ENCODE measurements at places on chromosomes 6 and 20.
A peak's percentile ranks its signal among the peaks of the same experiment; 100 is the strongest.

DNA sequence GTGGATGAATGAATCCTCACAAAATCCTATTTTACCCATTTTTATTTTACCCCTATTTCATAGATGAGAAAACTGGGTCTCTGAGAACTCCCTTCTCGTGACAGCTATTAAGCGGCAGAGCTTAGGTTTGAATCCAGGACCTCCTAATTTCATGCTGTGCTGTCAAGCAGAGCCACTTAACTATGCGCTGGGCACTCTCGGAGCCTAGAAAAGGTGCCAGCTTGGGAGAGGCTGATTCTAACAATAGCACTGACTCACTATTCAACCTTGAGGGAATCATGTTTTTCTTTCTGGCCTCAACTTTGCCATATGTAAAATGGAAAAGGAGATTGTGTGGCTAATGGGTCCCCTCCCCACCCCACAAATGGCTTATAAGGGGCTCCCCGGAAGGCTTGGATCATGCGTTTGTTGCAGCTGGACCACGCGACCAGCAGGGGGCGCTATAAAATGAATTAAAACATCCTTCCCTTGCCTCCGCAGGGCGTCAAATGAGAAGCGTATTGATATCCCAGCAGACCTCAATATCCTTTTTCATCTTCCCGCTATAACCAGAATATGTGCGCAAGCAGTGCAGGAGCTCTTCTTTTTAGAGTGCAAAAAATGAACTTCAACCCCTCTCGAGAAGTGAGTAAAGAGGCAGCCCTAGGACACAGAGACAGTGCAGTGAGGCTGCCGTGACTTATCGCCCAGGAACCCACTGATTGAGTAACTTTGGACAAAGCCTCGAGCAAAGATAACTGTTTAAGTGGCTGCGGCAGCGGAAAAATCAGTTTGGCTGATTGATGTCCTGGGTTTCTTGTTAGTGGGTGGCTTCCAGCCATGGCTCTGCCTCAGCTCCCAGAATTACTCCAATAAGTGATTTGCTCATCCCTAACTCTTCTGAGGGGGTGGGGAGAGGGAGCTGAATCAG, 12.8 kb upstream of the PDYN start:
- peak; percentile 34 for DNase-seq

DNA sequence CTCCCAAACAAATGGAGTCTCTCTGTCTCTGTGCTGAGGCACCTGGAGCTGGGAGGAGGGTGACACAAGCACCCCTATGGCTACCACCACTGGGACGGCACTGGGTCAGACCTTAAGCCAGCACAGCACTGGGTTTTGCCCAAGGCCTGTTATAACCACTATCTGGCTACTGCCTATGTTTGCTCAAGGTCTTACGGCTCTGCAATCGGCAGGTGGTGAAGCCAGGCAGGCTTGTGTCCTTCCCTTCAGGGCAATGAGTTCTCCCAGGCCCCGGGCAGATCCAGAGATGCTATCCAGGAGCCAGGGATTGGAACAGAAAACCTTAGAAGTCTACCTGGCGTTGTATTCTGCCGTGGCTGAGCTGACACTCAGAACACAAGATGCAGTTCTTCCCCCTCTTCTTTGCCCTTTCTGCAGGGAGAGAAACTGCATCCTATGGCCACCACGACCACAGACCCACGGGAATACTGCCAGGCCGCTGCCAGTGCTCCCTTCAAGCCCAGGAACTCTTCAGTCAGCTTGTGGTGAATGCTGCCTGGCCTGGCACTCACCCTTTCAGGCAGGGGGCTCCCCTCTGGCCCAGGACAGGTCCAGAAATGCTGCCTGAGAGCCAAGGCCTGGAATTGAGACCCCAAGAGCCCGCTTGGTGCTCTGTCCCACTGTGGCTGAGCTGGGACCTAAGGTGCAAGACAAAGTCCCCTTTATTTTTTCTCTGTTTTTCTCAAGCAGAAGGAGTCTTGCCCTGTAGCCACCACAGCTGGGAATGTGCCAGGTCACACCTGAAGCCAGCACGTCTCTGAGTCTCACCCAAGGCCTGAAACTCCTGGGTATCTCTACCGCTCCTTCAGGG, 67.0 kb upstream of the FRMD1 start:
- DNase-seq = no peak

- DNase-seq = no peak
These were observed 111.3 kb downstream of the TMEM170B start for GRCh38 chr6:11648889-11649288.

GRCh38 chr6:80548532-80548931, 442.1 kb downstream of the BCKDHB start:
- peak; percentile 91 for DNase-seq

DNA sequence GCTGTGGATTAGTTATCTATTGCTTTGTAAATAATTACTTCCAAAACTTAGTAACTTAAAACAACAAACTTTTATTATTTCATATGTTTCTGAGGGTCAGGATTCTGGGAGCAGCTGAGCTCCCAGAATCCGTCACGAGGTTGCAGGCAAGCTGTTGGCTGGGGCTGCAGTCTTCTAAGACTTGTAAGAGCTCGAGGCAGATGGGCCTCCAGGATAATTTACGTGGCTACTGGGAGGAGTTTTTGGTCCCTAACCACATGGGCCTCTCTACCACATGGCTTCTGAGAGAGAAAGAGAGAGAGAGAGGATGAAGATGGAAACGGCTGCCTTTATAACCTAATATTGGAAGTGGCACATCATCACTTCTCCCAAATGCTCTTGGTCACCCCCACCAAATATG, 64.9 kb upstream of the SULF2 start:
- DNase-seq = no peak

GRCh38 chr6:140317950-140318349, 943.5 kb upstream of the CITED2 start:
- no peak for DNase-seq
